Activated T-helper 1 cell treated with anti-CD3 and anti-CD28 coated beads, Interleukin-2, amount 50 U/mL, for 16 hours (primary cell): ENCODE measurements at places on chromosomes 2 and 18.
A peak's percentile ranks its signal among the peaks of the same experiment; 100 is the strongest.

DNA sequence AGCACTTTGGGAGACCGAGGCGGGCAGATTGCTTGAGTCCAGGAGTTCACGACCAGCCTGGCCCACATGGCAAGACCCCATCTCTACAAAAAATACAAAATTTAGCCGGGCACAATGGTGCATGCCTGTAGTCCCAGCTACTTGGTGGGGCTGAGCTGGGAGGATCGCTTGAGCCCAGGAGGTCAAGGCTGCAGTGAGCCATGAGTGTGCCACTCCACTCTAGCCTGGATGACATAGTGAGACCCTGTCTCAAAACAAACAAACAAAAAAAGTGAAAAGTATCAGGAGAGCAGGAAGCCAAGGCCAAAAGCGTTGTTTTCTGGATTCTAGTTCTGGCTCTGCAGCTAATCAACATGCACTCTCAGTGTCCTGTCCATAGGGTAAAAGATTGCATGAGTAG is 10.7 kb upstream of the CLASP1 start:
- no peak for DNase-seq

- DNase-seq, result no peak
These were observed 33.4 kb downstream of the SFXN5 start for GRCh38 chr2:73037947-73038585.

- no peak for DNase-seq
These were observed 223.7 kb downstream of the ACKR3 start for GRCh38 chr2:236793023-236794011.

DNA sequence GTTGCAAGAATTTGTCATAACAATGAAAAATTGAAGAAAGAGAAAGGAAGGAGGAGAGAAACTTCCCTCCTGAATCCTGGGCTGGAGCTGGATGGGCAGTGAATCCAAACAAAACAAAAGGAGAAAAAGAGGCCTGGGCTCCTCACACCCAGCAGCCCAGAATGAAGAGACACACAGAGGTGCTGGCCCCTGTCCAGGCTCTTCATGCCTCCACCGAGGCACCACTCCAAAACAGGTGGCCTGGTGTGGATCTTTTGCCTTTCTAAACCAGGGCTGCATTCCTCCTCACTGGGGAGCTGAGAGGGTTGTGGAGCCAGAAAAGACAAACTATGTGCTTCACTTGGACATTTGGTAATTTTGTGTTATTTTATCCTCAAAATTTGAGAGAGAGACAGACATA is 76.0 kb downstream of the FAM124B start:
- no peak for DNase-seq

- DNase-seq, result no peak
These were observed 9.5 kb upstream of the NGEF start for GRCh38 chr2:233022561-233022960.

DNA sequence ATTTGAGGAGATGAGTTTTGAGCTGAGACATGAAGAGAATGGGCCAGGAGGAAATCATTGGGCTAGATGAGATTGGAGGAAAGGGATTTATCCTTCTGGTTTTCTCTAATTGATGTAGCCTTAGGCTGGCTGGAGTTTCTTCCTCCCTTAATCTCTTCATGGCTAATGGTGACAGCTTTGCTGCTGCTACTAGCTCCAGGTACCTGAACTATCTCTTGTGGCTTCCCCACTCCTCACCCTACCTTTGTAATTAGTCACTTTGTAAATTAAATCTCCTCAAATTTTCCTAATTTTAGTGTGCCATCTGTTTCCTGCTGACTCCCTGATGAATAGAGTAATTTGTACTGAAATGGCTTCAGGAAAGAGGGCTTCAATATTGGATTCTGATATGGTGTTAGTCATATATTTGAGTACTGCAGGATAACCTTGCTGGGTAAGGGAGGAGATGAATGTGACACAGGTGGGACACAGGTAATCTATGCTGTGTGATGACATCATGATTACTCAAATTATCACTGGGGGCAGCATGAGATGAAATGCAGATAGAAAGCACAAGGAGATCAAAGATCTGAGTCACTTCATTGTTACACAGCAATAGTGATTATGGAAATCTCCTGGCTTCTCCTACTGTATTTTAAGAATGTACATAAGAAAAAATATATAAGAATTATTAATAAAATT is 1134.1 kb upstream of the DDX18 start:
- DNase-seq, result no peak

GRCh38 chr18:65221736-65222135 is 529.1 kb upstream of the CDH7 start:
- DNase-seq, result no peak

- DNase-seq, result peak; percentile 33
These were observed at the start of gene KRTCAP3 for GRCh38 chr2:27441958-27442919. Gene KRTCAP3, plus strand, starts transcription at chr2:27442381. Its CDS starts 32 bp downstream, at chr2:27442413.

GRCh38 chr2:6254441-6254840 is 562.3 kb downstream of the SOX11 start:
- no peak for DNase-seq

DNA sequence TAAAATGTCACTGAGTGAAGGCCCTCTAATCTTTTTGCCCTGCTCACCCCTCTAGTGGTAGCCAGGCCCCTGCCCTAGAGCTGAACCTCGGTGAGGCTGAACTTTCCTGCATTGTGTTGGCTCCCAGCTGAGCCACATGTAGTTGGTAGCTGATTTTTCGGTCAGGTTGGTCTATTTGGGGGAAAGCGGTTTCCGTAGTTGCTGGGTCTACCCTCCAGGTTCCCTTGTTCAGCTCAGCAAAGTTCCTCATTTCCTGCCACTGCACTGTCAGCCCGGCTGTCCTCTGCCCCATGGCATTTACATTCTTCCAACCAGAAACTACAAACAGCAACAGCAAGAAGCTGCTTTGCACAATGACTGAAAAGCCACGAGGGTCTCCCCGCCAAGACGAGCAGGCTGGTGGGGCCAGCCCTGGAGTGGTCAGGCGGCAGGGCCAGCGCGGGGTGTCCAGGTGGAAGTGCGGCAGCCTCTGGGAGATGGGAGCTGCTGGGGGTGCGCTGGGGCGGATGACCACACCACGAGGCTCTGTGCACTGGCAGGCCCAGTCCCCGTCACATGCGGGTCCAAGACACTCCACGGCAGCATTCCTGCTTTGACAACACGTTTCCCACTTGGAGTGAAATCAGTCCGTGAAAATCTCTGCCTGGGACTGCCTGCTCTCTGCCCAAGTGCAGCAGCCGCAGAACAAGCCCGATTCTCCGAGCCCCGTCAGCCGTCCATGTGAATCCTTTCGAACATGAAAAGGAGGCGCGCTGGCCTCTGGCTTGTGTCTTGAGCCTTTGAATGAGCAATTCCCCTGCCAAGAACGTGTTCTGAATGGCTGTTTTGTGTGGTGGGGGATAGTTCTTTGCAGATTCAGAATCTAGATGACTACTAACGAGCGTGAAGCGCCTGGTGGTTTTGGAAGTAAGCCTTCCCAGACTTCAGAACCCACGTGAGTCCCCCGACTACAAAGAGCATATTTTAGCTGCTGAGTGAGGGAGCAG is 159.4 kb downstream of the ASB1 start:
- DNase-seq, result no peak

GRCh38 chr18:28359176-28359575 is 182.2 kb upstream of the CDH2 start:
- DNase-seq, result no peak

DNA sequence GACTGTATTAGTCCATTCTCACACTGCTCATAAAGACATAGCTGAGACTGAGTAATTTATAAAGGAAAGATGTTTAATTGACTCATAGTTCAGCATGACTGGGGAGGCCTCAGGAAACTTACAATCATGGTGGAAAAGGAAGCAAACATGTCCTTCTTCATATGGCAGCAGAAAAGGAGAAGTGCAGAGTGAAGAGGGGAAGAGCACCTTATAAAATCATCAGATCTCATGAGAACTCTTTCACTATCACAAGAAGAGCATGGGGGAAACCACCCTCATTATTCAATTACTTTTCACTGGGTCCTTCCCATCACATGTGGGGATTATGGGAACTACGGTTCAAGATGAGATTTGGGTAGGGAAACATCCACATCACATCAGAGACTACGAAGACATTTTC is 43.0 kb upstream of the CAVIN2 start:
- no peak for DNase-seq

DNA sequence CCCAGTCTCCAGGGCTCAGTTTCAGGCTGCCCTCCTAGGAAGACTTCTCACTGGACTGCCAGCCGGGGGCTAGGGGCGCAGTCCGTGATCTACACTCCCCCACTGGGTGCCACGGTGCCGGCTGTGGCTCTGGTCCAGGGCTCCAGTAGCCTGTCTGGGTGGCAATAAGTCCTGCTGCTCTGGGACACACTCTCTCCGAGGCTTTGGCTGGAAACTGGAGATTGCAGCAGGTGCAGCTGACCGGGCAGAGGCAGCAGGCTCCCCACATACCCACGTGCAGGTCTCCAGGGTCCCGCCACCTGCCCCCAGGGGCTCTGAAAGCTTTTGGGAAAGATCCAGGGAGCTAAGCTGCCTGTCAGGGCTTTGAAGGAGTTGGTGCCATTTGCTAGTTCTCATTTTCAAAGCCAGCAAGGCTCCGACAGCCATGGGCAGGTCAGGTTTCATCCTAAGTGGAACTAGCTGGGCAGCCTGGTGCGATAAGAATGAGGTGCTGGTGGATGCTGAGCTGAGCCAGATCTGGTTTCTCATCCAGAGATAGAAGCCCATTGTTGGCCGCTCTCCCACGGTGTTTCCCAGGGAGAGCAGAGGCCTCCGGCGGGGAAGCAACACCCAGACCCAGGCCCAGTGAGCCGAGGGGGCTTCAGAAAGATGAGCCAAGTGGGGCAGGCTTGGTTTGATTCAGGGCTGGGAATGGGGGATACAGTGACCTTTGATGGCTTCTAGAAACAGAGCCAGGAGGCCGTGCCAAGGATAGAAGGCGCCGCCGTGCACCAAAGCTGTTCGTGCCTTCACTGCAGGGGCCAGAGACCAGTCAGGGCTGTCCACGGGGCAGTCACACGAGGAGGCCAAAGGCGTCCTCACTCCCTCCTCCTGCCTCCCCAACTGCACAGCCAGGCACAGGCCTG is 141.7 kb upstream of the GPC1 start:
- no peak for DNase-seq

GRCh38 chr2:235614900-235615712 is 121.3 kb downstream of the AGAP1 start:
- no peak for DNase-seq

- no peak for DNase-seq
These were observed 908 bp downstream of the ERLEC1 start for GRCh38 chr2:53787614-53788289.

DNA sequence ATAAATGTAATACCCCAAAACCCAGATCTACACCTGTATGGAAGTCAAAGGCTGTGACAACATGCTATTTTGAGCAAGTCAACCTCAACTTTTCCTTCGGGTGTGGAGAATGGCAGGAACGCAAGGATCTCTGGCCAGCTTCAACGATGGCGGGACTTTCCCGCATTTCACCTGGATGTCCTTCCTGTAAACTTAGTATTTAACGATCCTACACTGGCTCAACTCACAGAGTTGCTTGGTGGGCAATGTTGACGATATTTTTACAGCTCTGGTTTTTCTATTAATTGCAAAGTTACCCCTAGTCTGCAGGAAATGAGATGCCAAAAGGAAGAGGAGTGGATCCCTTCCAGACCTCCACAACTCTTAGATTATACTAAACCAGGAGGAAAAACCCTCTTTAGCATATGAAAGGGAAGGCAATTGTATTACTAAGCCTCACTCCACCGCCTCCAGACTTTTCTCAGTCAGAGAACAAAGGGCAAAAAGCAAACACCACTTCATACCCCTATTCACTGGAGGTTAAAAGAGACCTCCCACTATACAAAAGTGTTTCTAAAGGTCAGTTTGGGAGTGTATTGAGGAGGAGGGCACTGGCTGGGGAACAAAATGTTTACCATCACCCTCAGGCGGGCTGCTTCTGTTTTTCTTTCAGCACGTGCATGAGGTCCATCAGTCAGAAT is 56.5 kb upstream of the ACVR1 start:
- DNase-seq, result no peak

- no peak for DNase-seq
These were observed 9.4 kb downstream of the REV1 start for GRCh38 chr2:99480390-99480789.

DNA sequence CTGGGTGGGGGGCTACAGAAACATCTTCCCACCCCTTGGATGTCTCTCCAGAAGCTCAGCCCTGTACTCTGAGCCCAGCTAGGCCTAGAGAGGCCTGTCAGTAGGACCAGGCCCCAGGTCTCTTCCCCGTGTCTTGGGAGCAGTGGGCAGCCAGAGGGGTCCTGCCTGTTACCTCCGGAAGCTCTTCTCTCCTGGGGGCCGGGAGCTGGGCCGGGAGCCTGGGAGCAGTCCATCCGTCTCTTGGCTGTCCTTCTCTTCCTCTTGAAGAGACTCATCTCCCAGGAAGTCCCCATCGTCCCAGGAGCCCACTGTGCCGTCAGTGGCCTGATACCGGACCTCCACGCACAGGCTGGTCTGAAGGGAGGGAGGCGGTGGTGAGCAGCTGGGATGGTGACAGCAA is 38.3 kb upstream of the OTOF start:
- no peak for DNase-seq

- no peak for DNase-seq
These were observed 11.6 kb downstream of the TRPM8 start for GRCh38 chr2:233928594-233929351.

DNA sequence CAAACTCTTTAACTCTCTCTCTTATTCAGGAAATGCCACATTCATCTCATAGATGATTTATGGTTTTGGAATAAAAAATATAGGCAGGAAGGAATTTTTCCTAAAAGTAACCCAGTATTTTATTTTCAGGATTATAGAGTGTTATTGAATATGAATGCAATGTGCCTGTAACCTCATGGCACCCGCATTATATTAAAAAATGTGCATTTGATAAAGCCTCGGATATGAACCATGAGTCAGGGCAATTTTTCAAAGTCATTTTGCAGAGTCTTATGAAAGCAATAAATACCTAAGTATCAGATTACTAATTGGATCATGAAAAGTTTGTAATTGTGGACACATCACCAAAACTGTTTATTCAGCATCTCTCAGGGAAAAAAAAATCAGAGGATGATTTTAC is 573.8 kb downstream of the TSN start:
- no peak for DNase-seq

DNA sequence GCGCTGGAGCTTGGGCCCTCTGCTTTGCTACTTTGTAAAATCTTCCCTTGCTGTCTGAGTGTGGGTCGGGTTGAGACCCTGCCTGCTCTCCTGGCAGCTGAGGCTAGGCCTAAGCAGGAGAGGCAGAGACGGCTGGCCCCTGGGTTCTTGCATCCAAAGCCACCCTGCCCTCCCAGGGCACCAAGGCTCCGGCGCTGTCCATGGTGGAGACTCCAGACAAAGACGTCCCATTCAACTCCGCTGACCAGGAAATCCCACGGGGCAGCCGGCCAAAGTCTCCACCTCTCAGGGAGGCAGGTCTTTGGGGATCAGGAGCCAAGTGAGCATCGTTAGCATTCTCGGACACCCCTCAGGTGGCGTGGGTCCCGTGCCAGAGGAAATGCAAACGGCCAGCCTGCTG is 2.6 kb upstream of the PRLH start:
- DNase-seq, result no peak
